ENCODE measurements at places on chromosomes 16 and 17. TPM values are rescaled to one million over a fixed set of nuclear protein-coding genes. Genes with fewer than 3 reads are reported as not detected.

The TBC1D28 gene
- not detected for total RNA-seq

The DNAI2 gene
- total RNA-seq, result not detected

The SYCE1L gene
- total RNA-seq, result not detected

The CDH3 gene
- 0.10 TPM for total RNA-seq

The HID1 gene
- 1.8 TPM for total RNA-seq

The ZNF598 gene
- total RNA-seq, result 46.2 TPM

The SLC22A31 gene
- not detected for total RNA-seq

The GPR139 gene
- not detected for total RNA-seq

DNA sequence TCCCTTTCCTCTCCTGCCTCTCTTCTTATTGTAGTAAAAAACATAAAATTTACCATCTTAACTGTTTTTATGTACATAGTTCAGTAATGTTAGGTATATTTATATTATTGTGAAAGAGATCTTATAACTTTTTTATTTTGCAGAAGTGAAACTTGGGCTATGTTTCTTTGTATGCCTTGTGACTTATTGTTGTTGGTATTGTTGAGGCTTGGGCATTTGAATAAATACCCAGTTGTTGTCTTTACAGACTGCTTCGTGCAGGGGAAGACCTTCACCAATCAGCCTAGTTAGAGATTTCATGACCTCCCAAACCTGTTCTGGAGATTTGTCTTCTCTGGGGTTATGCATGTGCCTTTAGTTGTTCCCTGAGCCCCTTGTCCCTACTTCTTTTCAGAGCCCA lies 31.9 kb downstream of the REXO5 start:
- DNase-seq, result no peak

GRCh38 chr17:64128787-64129514 lies 993 bp downstream of the ERN1 start:
- DNase-seq, result peak; percentile 27

DNA sequence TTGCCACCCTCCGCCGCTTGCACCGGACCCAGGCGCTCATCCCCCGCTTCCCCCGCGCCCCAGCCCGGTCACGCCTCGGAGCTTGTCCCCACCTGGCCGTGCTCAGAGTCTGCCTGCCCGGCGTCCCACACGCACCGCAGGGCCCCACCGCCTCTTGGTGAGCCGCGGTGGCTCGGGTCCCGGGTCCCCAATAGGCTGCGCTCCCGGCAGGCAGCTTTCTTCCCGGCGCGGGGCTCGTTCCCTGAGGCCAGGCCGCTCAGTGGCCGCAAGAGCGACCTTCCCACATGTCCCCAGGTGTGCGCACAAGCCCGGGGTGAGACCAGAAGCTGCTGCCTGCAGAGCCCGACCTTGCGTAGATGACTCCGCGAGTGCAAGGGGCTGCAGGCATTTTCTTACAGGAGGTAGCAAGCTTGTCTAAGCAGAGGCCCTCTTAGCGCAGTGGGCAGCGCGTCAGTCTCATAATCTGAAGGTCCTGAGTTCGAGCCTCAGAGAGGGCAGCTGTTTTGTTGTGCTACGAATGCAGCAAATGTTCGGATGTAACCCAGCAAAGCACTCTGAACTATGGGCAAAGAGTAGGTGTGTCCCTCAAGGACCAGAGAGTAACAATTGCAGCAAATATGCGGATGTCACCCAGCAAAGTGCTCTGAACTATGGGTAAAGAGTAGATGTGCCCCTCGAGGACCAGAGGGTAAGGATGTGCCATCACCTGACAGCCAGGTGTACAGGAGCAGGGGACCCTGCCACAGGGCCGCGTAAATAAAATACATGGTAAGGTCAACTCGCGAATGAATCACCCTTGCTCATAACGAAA lies 15.6 kb downstream of the TLE7 start:
- peak; percentile 98 for DNase-seq

DNA sequence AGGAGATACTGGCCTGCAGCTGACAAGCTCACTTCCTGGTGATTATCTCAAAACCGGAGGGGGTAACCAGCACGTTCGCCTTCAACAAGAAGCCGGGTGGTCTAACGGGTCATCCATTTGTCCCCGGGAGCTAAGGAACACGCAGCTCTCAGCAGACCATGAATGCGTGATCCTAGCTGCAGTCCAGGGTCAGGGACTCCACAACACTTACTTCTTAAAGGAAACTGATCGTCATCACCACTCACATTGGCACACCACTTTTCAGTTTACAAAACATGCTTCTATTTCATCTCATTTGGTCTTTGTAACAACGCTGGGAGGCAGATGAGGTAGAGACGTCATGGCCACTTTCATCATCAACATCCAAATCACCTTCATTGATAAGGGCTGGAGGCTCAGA lies 25.2 kb downstream of the COTL1 start:
- no peak for DNase-seq

DNA sequence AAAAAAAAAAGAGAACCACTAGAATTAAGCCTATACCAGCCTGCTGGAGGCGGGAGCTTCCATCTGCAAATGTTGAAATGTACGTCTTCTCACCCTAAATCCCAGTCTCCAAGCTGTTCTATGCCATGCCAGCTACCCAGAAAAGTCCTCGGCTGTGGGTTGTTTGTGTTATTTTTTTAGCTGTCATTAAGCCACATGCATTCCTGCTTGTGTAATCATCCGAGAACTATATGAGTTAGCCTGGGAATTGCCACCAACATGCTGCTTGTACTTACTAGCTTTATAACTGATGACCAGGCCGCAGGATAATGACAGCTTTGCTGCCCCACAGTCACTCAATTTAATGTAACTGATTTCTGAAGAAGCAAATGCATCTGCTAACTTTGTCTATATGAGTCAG lies 313.9 kb upstream of the SALL1 start:
- DNase-seq, result peak; percentile 37

- DNase-seq, result peak; percentile 10
These were observed 9.3 kb upstream of the RNF135 start for GRCh38 chr17:30961209-30962188.

GRCh38 chr16:27366687-27367460 lies 35.1 kb upstream of the IL21R start:
- DNase-seq, result no peak

DNA sequence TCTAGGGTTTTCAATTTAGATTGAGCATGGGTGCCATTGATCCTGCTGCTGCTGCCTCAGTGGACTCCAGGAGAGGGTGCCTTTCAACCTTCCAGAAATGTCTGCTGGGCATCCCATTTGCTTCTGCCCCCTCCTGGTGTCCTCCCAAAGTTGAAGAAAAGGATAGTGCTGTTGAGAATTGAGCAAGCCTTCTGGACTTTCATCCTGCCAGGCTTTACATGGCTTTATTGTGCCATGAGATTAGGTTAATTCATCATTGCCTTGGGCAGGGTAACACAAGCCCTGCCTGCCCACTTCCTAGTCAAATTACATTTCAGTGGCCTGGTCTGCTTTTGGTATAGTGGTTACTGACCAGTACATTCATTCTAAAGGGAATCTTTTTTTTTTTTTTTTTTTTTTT lies 17.9 kb upstream of the TANGO6 start:
- no peak for DNase-seq

- no peak for DNase-seq
These were observed 19.8 kb downstream of the ANKFN1 start for GRCh38 chr17:56173026-56173425.

DNA sequence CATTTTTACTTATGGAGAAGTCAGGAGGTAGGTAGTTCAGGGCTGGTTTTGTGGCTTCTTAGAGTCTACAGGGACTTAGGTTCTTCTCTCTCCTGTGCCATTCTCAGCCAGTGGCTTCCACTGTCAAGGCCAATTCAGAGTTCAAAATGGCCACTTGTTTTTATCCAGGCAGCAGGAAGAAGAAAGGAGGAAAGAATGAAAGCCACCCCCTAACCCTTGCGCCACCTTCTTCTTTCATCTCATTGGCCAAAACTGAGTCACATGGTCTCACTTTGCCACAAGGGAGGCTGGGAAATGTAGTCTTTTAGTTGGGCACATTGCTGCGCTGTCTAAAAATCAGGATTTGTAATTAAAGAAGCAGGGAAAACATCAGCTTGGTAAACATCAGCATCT lies 60.8 kb upstream of the MED9 start:
- DNase-seq, result peak; percentile 88

DNA sequence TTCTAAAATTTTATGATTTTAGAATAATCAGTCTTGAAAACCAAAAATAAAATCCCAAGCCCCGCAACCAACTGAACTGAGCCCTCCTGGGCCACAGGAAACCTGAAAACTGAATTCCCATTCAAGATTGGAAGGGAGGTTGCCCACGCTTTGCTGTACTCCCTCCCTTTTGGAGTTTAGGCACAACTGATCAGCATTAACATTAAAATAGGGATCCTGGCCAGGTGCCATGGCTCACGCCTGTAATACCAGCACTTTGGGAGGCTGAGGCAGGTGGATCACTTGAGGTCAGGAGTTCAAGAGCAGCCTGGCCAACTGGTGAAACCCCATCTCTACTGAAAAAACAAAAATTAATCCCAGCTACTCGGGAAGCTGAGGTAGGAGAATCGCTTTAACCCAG lies 52.7 kb upstream of the NETO2 start:
- DNase-seq, result no peak
